Colonic mucosa (tissue), 4 donors: ENCODE measurements at places on chromosomes 5 and 9. TPM values are rescaled to one million over a fixed set of nuclear protein-coding genes. Genes with fewer than 3 reads are reported as not detected.

DNA sequence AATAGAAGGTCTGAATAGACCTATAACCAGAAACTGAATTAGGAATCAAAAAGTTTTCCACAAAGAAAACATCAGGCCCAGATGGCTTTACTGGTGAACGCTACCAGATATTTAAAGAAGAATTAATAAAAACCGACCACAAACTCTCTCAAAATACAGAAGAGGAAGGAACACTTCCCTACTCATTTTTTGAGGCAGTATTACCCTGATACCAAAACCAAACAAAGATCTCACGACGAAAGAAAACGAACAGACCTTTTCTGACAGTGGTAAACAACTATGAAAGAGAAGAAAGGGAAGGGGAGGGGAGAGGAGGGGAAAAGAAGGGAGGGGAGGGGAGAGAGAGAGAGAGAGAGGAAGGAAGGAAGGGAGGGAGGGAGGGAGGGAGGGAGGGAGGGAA lies 13.5 kb downstream of the B4GALT1 start:
- no peak for DNase-seq

Gene PPP1R26
- total RNA-seq = 18.9 TPM

Gene BARHL1
- total RNA-seq = not detected

DNA sequence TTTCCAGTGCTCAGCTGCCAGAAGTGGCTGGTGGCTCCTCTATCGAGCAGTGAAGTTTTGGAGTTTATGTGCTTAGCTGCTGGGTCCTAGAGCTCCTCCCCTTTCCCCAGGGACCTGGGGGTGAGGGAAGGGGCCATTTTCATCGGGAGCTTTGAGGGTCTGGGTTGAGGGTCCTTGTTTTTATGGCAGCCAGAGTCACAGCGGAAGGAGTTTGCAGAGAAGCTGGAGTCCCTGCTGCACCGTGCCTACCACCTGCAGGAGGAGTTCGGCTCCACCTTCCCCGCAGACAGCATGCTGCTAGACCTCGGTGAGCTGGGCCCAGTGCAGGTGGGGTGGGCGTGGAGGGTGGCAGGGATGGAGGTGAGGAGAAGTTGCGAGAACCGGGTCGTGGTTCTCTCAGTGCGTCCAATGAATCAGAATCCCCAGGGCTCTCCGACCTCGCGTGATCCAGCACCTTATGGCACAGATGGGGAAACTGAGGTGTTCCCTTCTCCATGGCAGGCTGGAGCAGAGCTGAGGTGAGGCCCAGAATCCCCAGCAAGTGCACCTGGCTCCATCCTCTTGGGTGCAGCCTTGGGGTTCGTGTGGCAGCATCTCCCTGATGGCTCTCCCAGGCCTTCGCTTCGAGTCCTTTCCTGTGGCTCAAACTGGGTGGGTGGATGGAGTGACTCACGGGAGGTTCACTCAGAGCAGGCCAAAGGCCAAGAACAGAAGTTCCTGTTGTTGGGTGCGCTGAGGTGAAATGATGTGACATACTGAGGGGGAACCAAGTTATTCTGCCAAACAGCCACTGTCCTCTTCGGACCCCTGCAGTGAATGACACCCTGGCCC lies 21.7 kb upstream of the DOLPP1 start:
- DNase-seq = no peak

- peak; percentile 28 for DNase-seq
Measured at GRCh38 chr5:36079200-36079781, 12.6 kb upstream of the UGT3A2 start.

Gene TSLP
- 0.22 TPM for total RNA-seq

DNA sequence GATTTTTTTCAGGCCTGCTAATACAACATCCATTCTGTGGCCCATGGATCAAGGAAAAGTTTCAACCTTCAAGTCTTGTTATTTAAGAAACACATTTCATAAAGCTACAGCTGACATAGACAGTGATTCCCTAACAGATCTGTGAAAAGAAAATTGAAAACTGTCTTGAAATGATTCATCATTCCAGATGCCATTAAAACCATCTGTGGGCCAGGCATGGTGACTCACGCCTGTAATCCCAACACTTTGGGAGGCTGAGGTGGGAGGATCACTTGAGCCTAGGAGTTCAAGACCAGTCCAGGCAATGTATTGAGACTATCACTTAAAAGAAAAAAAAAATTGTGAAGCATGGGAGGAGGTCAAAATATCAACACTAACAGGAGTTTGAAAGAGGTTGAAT lies 6.0 kb downstream of the RAPGEF6 start:
- no peak for DNase-seq
